ENCODE measurements at places on chromosomes 16 and 17.

- no peak for DNase-seq
Observed at GRCh38 chr17:69788957-69789356, 286.1 kb upstream of the KCNJ16 start.

DNA sequence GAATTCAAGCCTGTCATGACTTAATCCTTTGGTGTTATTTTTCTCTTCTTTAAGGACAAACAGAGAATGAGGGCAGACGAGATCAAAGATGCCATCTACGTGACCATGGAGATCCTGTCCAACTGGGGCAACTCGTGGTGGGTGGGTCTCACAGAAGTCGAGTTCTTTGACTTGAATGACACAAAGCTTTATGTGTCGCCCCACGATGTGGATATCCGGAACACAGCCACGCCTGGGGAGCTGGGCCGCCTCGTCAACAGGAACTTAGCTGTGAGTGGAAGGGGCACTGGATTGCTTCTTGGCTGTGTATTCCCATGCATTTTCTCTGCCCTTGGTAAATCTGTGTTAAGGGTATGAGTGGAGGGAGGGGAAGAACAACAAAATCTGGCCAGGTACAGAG lies 158.7 kb downstream of the KATNIP start:
- no peak for DNase-seq

GRCh38 chr16:84689111-84689510 lies 10.7 kb upstream of the USP10 start:
- DNase-seq: no peak

DNA sequence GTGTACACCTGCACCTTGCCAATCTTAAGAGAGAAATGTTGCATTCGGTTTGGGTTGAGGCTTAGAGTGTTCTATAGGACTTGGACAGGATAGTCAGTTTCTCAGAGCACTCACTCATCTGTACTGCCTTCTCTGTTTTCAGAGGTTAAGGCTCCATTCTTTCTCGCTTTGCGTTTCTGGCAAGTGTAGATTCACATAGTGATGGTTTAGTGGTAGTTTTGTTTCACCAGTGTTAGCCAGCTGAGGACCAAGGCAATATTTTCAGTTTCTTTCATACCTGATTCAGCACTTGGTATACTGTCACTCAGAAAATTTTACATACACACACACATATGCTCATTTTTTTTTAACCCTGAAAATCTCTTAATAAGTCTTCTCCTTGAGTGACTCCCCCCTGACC lies 1.3 kb downstream of the ATXN1L start:
- DNase-seq: no peak

GRCh38 chr16:85126705-85127378 lies 14.6 kb upstream of the CIBAR2 start:
- DNase-seq: no peak

GRCh38 chr17:57852955-57853328 lies 3.1 kb upstream of the MRPS23 start:
- DNase-seq: no peak

- no peak for DNase-seq
Observed at GRCh38 chr16:25729188-25729915, 37.6 kb downstream of the HS3ST4 start.

DNA sequence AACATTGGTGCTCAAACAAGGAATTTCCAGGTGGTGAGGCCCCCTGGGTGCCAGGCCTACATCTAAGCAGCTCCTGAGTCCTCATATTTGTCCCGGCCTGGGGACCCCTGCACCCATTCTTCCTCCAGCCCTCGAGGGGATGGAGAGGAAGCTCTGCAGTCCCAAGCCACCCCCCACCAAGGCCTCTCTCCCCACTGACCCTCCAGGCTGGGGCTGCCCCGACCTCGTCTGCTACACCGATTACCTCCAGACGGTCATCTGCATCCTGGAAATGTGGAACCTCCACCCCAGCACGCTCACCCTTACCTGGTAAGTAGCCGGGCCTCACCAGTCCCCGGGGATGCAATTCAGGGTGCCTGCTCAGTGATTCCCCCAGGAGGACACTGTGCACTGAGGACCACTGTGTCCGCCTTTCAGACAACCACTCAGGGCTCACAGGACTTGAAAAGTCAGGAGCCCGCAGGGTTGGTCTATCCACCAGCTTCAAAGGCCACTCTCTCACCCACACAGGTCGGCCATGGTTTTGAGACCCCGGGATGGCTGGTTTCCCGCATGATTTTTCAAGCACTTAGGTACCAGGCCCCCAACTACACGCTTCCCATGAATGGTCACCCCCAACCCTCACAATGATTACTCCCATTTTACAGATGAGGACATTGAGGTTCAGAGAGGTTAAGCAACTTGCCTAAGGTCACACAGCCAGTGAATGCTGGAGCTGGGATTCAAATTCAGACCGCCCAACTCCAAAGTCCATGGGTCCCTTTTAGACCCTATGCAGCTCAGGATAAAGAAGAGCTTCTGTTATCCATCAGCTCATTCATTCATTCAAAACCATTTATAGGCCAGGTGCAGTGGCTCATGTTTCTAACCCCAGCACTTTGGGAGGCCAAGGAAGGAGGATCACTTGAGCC lies 32.4 kb downstream of the IL21R start:
- no peak for DNase-seq

DNA sequence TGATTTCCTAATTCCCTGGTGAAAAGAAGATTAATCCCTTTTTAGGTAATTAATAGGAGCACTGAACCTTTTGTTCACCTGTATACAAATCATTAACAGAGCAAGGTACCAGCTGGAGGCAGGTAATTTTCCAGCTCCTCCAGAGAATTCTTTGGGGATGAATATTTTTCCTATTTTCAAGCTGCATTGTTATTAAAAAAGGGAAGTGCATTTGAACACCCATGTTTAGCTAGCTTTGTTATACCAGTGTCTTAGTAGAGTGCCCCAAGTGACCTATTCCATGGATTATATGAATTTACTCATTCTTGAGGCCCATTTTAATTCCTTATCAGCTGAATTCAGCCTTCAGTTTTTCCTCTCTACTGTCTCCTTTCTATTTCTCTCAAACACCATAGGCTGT lies 73.2 kb upstream of the GOT2 start:
- no peak for DNase-seq

DNA sequence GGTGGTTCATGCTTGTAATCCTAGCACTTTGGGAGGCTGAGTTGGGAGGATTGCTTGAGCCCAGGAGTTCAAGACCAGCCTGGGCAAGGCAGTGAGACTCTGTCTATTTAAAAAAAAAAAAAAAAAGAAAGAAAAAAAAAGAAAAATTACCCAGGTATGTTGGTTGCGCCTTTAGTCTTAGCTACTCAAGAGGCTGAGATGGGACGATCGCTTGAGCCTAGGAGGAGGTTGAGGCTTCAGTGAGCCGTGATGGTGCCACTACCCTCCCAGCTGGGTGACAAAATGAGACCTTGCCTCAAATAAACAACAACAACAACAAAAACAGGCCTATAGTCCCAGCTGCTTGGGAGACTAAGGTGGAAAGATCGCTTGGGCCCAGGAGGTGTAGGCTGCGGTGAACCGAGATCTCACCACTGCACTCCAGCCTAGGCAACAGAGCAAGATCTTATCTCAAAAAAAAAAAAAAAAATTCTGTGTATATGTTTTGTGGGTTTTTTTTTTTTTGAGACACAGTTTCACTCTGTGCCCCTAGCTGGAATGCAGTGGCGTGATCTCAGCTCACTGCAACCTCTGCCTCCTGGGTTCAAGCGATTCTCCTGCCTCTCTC lies 12.5 kb upstream of the ANKRD40CL start:
- DNase-seq: peak; percentile 7

DNA sequence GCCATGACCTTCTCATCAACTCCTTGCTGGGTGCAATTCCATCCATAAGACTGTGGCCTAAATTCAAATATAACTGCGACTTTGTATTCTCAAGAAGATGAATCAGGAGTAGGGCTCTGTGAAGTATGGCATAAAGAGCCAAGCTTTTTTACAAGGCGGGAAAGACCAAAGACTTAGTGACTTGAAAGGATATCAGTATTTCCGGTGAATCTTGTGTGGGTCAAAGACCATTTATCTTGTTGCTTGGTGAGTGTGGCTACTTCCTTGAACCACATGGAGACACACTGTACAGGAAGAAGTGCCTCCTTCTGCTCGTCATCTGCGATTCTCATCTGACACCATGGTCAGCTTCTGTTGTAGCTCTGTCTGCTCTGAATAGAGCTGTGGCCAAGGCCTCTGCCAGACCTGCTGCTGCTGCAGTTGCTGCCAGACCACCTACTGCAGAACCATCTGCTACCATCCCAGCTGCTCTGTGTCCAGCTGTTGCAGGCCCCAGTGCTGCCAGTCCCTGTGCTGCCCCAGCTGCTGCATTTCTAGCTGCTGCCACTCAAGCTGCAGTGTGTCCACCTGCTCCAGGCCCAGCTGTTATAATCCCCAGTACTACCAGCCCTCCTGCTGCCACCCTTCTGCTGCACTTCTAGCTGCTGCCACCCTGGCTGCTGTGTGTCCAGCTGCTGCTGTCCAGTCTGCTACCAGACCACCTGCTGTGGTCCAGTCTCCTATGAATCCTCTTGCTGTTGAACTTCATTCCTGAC lies 6.1 kb upstream of the KRTAP2-4 start:
- no peak for DNase-seq

- no peak for DNase-seq
Observed at GRCh38 chr17:20159406-20160069, 150.4 kb downstream of the SPECC1 start.

DNA sequence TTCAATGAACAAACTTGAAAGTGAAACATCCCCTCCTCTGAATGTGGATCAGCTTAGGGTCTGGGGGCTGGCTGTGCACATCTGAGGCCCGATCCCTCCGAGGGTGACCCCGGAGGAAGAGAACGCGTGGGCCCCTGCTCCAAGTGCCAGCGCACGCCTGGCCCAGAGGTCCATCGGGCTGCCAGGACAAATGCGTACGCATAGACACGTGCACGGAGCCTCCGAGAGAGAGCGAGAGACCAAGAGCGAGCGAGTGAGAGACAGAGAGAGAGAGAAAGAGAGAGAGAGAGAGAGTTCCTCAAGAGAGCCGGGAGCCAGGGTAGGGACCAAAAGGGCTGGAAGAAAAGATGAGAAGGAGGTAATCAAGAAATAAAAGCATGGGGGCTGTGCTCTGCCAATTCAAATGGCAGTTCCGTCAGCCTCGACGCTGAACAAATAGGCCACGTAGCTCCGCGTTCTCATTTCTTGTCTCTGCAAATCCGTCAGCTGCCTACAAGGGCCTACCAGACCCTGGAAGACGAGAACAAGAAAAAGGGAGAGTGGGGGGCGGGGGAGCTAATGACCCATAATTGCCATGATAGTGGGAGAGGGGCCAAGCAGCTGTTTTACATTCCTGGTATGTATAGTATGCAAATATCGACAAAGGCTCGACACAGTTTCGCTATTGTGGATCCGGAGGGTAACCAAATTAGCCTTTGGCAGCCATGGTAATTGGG lies 435.3 kb upstream of the ZFHX3 start:
- no peak for DNase-seq

GRCh38 chr16:87604634-87605111 lies 2.4 kb downstream of the JPH3 start:
- no peak for DNase-seq

DNA sequence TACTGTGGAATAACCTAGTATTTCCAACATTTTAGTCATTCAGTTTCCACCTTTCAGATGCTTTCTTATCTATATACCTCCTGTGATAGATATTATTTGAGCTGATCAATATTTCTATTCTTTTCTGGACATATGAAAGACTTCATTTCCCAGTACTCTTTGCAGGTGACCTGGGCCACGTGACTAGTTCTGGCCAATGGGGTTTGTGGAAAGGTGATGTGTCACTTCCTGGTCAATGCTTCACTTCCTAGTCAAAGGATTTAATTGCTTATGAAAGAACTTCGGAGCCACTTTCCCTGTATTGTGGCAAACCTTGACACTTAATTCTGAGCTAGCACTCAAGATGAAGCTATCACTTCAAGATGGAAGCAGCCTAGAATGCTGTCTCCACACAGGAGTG lies 248.9 kb upstream of the FOXF1 start:
- no peak for DNase-seq

DNA sequence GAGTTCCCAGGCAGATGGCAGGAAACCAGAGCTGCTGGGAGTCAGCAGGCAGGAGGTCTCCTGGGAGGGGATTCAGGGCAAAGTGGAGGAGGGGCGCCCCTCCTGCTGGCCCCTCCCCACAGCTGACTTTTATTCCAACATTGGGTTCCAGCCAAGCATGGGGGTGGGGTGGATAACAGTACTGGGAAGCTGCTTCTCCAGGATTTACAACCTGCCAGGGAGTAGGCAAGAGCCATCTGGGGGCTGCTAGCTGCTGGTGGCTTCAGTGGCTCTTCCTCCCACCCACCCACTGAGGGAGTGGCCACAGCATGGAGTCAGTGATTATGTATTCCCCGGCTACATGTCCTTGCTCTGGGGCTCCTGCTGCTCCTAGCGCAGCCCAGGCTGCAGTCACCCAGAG lies 36.8 kb downstream of the TMEM132E start:
- no peak for DNase-seq

GRCh38 chr16:25748092-25748654 lies 56.4 kb downstream of the HS3ST4 start:
- DNase-seq: no peak

DNA sequence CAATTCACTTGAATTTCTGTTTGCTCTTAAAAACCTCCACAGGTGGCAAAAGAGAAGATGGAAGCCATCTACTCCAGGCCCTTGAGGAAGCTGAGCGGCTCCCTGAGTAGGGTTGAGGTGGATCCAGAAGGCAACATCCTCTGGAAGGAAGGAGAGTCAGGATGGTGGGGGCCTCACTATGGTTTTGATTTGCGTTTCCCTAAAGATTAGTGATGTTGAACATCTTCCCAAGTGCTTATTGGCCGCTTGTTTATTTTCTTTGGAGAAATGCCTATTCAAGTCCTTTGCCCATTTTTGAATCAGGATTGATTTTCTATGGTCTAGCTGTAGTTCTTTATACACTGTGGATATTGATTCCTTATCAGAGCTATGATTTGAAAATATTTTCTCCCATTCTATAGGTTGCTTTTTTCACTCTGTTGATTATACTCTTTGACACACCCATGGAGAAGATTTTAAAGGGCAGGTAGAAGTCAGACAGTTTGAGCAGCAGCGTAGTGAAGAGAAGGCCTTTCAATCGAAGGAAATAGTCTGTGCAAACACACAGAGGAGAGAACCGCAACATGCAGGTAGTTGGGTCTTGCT lies 58.6 kb downstream of the WSB1 start:
- no peak for DNase-seq

DNA sequence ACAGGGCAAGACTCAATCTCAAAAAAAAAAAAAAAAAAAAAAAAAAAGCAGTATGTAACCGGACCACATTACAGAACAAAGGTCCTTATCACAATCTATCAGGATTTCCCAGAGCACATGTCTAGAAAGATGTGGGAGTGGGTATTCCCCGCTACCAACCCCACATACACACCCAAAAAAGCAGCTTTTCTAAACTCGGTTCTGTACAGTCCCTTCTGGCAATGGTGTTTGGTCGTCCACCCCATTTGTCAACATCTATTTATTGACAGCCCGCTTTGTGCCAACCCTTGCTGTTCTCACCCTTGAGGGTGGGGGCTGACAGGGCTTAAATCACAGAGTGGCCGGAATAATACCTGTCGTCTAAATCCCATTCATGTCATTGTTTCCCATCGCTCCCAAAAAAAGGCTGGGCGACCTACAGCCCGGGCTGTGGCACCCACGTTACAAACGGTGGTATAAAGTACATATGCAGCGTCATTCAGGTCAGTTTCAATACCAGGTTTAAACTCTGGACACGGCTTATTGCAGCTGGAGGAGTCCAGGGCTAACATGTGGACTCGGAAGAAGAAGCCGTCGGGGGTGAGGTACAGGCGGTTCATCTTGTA lies 3.6 kb downstream of the C17orf58 start:
- no peak for DNase-seq

- DNase-seq: no peak
Observed at GRCh38 chr16:85210423-85211169, 98.3 kb upstream of the CIBAR2 start.

All from activated gamma-delta T cell treated with anti-CD3 and anti-CD28 coated beads, Interleukin-2, amount 50 U/mL, for 16 hours (primary cell).